DMS53 (cell line): ENCODE measurements at places on chromosomes 5 and 9.

DNA sequence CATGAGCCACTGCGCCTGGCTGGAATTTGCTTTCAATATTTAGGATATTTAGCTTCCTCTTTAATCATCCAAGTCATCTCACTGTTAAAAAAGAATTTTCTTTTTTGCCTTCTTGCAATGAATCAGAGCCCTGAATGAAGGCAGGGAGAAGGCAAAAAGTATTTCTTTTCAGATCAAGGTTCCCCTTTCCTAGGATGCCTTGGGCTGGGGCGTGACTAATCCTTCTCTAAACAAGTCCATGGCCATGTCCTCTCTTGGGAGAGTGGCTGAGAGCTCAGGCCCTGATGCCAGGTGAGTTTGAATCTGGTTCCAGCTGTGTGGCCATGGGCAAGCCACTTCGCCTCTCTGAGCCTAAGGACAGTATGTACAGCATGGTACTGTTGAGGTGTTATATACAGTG lies 84.8 kb upstream of the NEURL1B start:
- DNase-seq = peak; percentile 51

GRCh38 chr5:124973661-124974060 lies 227.2 kb upstream of the ZNF608 start:
- DNase-seq = no peak

- DNase-seq = no peak
Observed at GRCh38 chr5:91033370-91033769, 349.7 kb downstream of the ARRDC3 start.

DNA sequence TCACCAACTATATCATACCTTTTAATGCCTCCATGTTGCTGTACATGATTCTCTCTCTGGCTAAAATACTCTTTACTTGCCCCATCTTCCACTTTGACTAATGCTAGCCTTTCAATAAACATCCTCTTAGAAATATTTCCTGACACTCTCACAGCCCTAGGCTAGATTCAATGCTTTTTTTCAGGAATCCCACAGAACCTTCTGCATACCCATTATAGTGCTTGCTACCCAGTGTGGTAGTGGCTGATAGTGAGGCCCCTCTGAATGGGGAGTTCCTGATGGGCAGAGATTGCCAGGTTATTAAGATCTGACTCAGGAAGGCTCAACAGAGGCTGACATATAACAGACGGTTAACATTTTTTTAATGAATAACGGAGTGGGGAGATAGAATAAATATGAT lies 11.6 kb downstream of the SSBP2 start:
- DNase-seq = no peak

GRCh38 chr9:89095761-89096528 lies 82.7 kb downstream of the SHC3 start:
- DNase-seq = no peak
